ENCODE measurements at places on chromosomes 1 and 21.

- DNase-seq, result no peak
Observed at GRCh38 chr1:242886137-242886536, 361.6 kb upstream of the PLD5 start.

- DNase-seq, result no peak
Observed at GRCh38 chr1:97680470-97680869, 240.4 kb downstream of the DPYD start.

GRCh38 chr1:31401241-31401640 lies 11.8 kb upstream of the SERINC2 start:
- no peak for DNase-seq

DNA sequence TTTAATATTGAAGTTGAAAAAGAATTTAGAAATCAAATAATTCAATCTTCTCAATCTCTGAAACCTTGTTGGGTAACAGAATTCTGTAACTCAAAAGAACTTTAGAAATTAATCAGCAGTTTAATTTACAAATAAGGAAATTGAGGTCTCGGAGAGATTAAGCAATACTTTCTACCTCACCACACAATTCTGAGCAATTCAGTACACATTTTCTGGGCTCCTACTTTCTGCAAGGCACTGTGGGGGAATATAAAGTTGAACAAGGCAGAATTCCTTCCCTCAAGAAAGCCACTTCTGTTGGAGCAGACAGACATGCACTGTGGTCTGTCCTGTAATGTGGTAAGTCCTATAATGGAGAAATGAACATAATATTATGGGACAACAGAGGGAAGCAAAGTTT lies 47.7 kb downstream of the MEF2D start:
- DNase-seq, result no peak

- no peak for DNase-seq
Observed at GRCh38 chr1:121519042-121519755, 334.4 kb downstream of the SRGAP2C start.

DNA sequence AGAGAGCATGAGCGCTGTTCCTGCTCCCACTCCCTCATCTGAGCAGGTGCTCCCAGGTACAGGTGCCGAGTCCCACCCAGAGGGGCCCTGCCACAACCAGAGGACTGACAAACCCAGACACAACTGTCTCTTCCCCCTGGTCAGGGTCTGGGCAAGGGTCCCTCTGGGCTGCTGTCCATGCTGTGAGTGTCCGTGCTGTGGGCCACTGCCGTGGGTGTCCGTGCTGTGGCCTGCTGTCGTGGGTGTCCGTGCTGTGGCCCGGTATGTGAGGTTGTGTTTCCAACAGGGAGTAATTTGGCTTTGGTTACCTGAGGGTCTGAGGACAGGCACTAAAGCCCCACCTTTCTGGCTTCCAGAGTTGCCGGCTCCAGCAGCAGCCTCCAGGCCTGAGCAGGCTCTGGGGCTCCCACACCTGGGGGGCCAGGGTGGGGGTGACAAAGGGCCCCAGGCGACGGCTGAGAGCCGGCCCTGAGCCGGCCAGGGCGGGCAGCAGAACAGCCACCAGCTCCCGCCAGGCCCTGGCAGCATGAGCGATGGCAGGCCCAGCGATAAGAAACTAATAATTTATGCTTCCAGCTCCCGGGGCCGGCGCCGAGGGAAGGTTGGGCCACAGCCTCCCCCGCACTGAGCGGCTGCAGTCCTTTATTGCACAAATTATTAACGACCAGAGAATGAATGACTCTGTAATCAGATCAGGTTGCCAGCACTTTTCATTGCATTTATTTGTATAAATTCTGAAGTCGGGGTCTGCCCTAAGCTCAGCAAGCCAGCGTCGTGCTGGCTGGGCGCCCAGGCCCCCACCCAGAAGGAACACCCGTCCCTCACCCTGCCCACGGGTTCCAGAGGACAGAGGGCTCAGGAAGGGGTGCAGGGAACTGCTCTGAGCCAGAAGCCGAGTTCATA lies 7.3 kb upstream of the SAMD11 start:
- no peak for DNase-seq

DNA sequence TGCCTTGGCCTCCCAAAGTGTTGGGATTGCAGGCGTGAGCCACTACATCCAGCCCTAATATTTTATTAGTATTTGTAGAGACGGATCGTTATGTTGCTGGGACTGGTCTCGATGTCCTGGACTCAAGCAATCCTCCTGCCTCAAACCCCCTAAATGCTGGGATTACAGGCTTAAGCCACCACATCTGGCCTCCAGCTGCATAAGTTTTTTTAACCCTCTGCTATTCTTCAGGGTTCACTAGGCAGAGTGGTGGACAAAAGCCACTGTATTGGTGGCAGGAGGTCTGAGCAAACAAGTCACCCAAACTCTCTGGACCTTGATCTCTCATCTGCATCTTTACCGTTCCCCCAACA lies 10.1 kb upstream of the CLIC4 start:
- DNase-seq, result no peak

GRCh38 chr1:158002022-158002630 lies 8.7 kb downstream of the KIRREL1 start:
- DNase-seq, result no peak

- no peak for DNase-seq
Observed at GRCh38 chr1:193706766-193707165, 520.4 kb upstream of the B3GALT2 start.

DNA sequence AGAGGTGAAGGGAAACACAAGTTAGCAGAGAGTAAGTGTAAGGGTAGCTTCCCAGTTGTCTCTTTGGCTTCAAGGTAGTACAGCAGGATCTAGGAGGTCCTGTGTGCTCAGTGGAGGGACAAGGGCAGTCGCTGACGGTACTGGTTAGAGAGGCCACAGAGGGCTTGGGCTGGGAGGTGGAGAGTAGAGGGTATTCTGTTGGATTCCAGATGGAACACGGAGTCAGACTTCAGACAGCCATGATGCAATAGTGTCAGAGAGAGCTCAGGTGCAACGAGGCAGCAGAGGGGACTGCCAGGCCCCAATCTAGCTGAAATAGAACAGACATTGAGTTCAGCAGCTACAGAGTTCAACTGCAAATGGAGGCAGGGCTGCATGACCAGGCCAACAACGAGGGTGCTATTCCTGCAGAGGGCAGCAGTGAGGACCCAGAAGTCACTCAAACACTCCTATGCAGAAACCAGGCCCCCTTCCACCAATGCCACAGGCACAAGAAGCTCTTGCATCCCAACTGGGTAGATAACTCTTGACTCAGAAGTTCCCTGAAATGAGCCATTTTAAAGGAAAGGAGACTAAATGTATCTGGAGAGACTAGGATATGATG lies 325.0 kb upstream of the ESRRG start:
- no peak for DNase-seq

DNA sequence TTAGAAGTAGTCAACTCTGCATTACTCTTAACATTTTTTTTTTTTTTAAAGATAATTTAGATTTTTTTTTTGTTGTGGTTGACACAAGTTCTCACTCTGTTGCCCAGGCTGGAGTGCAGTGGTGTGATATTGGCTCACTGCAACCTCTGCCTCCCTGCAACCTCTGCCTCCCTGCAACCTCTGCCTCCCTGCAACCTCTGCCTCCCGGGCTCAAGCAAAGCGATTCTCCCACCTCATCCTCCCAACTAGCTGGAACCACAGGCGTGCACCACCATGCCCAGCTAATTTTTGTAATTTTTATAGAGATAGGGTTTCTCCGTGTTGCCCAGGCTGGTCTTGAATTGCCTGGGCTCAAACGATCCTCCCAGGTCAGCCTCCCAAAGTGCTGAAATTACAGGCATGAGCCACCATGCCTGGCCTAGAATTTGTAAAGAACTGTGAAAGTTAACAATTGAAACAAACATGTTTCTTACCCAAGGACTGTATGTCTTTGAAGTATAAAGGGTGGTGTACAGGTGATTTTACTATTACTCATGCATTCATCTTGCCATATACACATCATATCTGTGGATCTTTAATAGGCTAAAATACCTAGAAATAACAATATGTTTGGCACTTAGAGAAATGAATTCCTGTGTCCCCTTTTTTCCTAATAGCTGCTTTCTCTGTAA lies 114.7 kb downstream of the ATP5PO start:
- DNase-seq, result no peak

- DNase-seq, result no peak
Observed at GRCh38 chr1:19932866-19933265, 9.4 kb upstream of the PLA2G2E start.

DNA sequence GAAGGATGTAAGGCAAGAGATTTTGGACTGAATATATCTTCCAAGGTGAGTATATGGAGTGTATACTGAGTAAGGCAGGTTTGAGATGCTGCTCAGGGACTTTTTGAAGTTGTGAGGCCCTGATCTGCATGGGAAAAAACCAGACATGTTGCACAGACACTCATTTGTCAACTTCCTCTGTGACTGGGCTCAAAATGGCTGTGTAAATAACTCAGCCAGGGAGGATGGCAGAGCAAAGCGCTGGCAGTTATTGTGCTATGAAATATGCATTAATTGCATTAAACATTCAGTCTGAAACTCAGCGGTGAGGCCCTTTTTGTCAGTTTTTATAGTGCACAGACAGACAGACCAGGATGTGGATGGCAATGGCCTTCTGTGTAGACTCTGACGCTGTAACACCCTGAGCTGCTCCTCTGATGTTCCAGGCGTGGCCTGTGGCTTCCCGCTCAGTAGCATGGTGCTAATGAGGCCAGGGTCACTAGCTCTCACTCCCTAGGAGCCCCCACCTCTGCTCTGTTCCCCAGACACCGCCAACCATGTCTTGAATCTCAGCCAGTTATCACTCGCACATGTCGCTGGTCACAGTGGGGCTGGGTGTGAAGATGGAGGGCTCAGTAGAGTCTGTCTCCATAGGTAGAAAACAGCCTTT lies 307.0 kb upstream of the PROX1 start:
- no peak for DNase-seq
